ENCODE measurements at places on chromosomes 3 and 15.

- no peak for DNase-seq
Observed at GRCh38 chr3:126945171-126945721, 37.7 kb upstream of the PLXNA1 start.

DNA sequence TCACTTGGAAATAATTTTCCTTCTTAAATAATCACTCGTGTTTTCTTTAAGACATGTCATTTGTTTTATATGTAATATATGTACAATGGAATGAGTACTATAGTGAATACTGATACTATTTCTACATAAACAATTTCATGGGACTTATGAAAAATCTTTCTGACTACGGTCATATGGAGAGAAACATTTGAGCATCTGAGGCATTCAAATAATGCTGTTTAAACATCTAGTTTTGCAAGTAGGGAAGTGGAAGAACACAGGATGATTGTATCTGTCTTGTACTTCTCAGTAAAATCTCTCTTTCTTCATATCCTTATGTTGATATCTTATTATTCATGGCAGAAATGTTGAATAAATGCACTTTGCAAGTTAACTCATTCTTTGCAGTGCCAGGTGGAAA is 599.5 kb upstream of the KCNMB2 start:
- no peak for DNase-seq

DNA sequence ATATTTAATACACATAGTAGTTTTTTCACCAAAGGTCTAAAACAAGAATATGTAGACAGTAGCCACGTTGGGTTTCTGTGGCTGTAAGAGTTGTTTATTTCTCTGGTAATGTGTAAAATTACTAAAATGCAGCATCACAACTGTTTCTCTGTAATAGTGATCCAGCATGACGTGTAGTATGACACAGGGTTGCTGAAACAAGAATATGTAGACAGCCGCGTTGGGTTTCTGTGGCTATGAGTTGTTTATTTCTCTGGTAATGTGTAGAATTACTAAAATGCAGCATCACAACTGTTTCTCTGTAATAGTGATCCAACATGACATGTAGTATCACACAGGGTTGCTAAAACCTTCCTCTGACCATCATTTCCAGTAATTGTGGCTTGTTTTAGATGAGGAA is 153.6 kb upstream of the ZNF717 start:
- DNase-seq = no peak

DNA sequence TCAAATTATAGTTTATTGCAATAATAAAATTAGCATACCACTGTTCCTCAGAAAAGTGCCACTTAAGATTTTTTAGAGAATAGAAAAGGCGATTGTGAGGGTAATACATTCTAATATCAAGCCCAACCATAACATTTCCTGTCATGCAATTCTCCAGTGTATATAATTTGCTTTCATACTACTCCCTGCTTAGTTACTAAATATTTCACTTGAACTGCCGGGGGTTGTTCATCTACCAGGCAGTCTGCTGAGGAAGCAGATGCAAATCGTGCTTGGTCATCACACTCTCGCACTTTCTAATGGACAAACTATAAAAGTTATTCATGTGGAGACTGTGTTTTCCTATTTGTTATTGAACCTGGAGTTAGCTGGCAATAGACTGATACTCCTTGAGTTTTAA is 645.6 kb upstream of the CBLB start:
- DNase-seq = no peak

DNA sequence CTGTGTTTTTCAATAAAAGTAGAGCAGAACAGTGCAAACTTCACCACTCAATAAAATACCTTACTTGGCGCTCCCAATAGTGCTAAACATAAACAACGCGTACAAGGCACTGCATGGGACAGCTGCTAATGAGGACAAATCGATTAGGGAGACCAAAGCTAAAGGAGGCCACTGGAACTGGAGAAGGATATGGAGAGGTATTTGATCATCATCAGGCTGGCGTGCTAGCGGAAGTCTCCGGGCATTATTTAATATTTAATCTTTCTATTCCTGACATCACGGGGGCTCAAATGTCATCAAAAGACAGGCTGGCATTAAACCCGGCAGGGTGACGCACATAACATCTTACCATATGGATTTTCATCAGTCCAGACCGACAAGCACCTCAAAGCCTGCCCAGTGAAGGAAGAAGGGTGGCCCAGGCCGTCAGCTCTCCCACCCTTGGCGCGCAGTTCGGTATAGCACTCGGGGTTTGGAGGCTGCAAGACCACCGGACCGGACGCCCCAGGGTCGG is 604 bp downstream of the CCPG1 start:
- no peak for DNase-seq

GRCh38 chr15:99925661-99926461 is 192.6 kb upstream of the LYSMD4 start:
- peak; percentile 54 for DNase-seq

DNA sequence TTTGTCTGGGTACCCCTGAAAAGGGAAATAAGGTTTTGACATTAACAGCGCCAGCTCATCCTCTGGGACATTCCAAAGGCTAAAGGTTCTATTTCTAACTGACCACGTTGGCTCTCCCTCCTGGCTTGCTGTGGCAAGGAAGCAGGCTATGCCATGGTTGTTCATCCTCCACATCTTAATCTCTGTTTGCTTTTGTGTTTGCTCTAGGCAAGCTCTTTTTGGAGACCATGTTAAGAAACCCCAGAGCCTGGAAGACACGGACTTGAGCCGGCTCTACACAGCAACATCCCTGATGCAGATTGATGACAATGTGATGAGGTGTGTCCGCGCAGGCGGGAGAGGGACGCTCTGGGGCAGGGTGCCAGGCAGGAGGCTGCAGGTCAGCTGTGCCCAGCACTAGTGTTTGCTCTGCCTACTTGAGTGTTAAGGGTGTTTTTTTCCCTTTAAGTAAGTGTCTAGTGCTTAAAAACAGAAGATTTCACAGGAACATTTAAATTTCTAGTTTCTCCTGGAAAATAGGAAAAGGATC is 33.3 kb downstream of the RLBP1 start:
- no peak for DNase-seq

DNA sequence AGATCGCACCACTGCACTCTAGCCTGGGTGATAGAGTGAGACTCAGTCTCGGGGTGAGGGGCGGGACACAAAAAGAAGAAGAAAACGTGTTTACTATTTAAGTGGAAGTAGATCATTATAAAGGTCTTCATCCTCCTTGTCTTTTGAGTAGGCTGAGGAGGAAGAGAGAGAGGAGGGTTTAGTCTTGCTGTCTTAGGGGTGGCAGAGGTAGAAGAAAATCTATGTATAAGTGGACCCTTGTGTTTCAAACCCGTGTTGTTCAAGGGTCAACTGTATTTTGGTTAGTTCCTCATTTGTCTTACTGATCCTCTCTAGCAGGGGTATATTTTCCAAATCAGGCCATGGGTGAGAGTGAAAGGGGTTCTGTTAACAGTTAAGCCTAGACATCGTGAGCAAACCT is 40.1 kb downstream of the TRIM71 start:
- DNase-seq = no peak
